RWPE1 (cell line): ENCODE measurements at places on chromosomes 1 and 21.

- DNase-seq = no peak
Measured at GRCh38 chr1:50416553-50417453, 6.4 kb downstream of the DMRTA2 start.

DNA sequence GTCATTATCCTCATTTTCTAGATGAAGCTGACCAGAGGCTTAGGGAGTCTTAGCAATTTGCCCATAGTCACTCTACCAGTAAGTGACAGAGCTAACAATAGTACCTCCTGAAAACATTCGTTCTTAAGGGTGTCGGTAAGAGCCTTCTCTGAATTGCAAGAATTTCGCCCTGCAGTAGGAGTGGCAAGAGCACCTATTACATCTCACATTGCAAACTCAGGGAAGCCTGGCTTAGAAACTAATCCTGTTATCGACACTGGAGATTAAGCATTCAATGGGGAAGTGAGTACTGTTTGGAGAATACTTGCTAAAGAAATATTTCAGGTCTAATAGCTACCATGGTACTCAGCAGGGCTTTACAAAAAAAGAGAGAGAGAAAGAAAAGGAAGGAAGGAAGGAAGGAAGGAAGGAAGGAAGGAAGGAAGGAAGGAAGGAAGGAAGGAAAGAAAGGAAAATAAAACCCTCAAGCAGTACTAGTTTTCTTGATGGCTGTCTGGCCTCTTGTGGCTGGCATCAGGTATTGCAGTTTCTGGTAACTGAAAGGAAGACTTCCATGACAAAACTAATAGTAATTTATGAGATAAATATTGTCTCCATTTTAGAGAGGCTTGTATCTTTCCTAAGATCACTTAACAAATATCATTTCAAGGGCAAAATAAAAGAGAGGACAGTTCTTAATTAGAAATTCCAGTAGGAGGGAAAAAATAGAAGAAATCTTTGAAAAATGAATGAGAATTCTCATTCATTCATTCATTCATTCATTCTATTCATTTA, 10.4 kb downstream of the C1orf226 start:
- no peak for DNase-seq

GRCh38 chr1:234647758-234648157, 37.8 kb upstream of the IRF2BP2 start:
- peak; percentile 84 for DNase-seq

DNA sequence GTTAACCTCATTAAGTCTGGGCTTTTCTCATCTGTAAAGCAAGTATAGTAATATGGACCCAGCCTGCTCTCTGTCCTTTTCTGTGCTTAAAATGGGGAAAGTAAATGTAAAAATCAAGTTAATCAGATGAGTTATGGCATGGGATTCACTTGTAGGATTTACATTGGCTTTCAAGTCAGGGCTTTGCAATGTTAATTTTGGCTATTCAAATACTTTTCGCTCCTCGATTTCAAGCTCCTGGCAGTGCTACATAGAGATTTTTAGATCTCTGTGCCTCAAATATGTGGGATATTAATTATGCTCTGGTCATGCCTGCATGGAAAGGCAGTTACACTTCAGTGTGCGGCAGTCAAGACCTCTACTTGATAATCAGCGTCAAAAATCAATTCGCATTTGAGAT, 709.8 kb downstream of the LTN1 start:
- no peak for DNase-seq

GRCh38 chr1:160354388-160354985, 11.3 kb downstream of the NCSTN start:
- DNase-seq = no peak

- DNase-seq = no peak
Measured at GRCh38 chr1:97814121-97814520, 106.7 kb downstream of the DPYD start.

GRCh38 chr1:92473781-92474495, 12.8 kb downstream of the GFI1 start:
- DNase-seq = no peak

DNA sequence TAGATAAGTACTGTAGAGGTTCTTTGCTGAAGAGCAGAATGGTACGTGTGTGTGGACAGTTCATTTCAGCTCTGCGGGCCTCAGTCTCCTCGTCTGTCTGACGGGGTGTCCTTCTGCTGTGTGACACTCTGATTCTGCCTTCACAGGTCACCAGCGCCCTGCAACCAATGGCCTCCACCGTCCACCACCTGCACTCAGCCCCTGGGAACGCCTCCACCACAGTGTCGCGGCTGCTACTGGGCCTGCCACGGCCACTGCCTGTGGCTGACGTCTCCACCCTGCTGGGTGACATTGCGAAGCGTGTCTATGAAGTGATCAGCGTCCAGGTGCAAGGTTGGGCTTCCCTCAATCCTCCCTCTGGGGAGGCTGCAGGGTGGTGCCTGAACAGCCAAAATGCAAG, 17.0 kb downstream of the UMODL1 start:
- DNase-seq = no peak

- no peak for DNase-seq
Measured at GRCh38 chr1:71203241-71203640, 122.4 kb upstream of the ZRANB2 start.

- DNase-seq = no peak
Measured at GRCh38 chr1:223364685-223365382, 858 bp upstream of the SUSD4 start.

- no peak for DNase-seq
Measured at GRCh38 chr1:29478879-29479278, 242.6 kb downstream of the PTPRU start.

- no peak for DNase-seq
Measured at GRCh38 chr21:46119637-46120271, 21.8 kb downstream of the COL6A2 start.

GRCh38 chr1:208537198-208537597, 293.0 kb upstream of the PLXNA2 start:
- no peak for DNase-seq

GRCh38 chr1:89980605-89981004, 14.3 kb upstream of the ZNF326 start:
- no peak for DNase-seq

DNA sequence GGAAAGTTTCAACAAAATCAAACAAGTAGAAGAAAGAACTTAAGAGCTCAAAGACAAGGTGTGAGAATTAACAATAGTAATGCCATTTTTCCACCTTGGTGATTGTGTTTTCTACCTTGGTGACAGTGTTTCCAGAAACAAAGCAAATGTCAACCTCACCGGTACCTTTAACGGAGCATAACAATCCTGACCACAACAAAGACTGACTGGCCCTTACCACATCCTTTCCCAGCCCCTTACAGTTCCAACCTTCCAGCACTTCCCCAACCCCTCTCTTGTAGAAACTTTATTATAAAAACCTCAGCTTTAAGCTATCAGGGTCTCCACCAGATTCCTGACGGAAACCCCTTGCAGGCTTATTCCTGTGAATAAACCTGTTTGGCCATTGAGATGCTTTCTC, 16.7 kb downstream of the STYXL2 start:
- DNase-seq = no peak

DNA sequence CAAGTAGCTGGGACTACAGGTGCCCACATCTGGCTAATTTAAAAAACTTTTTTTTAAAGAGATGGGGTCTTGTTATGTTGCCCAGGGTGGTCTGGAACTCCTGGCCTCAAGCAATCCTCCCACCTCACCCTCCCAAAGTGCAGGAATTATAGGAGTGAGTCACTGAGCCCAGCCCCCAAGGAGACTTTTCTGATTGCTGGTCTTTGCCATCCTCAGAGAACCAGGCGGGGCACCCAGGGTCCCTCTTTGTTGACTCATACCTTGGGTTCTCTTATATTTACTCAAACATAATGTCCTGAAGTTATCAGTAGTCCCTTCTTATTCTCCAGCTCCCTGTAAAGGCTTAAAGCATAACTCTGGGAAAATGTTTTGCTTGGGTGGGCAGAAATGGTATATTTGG, 51.1 kb downstream of the KIF26B start:
- DNase-seq = no peak

DNA sequence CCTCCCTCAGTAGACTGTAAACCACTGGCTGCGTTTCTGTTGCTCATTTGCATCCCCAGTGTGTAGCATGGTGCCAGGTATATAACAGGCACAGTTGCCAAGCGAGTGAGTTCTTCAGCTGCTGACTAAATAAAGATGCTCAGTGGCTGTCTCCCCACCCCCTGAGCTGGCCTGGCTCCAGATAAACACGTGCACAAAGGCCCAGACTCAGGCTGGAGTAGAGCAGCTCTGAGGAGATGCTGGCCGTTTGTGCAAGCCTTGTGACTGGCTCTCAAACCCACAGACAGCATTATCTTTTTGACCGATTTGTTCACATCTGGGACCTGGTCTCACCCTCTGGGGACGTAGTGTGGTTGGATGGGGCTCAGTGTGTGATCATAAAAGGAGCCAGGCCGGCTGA, 7.1 kb downstream of the CHRNB2 start:
- DNase-seq = no peak

DNA sequence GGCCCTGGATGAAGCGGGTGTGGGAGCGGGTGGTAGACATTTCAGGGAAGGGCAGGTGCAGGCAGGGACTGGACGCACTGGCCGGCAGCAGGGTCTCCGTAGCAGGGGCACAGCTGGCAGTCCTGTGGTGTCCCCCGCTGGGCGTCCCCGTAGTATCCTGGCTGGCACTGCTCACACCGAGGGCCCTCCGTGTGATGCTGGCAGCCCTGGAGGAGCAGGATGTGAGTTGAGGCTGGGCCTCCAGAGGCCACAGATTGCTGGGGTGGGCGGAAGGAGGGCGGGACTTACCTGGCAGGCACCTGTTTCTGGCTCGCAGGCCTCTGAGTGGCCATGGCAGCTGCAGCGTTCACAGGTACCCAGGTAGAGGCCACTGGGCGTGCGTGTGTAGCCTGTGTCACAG, 62.3 kb downstream of the LDLRAD2 start:
- no peak for DNase-seq

GRCh38 chr1:2472109-2472508, 4.0 kb upstream of the PLCH2 start:
- DNase-seq = no peak

GRCh38 chr1:107443860-107444259, 303.0 kb downstream of the NTNG1 start:
- DNase-seq = no peak

DNA sequence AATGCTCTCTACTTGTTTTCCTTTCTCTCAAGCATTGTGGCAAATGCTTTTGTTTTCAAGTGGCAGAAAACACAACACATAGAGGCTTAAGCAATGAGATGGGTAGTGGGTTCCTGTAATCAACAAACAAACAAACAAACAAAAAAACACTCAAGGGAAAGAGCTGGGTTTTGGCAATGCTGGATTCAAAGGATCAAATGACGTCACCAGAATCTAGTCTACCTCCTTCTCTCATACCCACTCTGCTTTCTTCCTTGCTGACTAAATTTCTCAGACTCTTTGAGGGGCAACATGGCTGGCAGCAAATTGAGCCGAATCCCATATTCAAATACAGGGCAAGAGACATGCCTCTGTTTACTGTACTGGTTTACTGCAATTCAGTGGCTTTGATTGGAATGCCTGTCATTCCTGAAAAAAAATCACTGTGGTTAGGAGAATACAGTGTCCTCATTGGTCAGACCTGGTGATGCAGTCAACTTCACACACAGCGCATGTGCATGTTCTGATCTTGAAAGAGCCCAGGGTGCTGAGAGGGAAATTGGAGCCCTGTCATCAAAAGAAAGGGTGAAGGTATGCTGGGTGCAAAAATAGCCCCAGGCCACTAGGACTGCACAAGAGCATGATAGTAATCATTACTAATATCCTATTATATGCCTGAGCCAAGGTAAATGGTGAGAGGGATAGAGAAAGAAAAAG, 356.2 kb downstream of the KCTD3 start:
- peak; percentile 4 for DNase-seq

- DNase-seq = no peak
Measured at GRCh38 chr1:87689487-87689886, 360.8 kb downstream of the LMO4 start.

DNA sequence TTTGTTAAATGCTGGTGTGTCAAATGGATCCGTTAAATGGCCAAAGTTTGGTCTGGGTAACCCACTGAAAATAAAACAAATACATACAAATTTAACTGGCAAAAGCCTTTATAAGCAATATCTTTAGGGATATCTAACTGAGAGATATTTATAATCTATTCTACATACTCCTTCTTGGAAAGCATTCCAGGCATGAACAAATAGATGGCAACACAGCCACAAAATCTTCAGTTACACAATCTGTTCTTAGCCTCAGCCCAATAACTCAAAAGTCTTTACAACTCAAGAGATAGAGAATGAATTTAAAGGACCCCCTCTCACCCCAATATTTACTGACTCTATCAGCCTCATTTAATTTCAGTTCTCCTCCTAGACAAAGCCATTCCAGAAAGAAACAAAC, 58.7 kb downstream of the NRDC start:
- no peak for DNase-seq

DNA sequence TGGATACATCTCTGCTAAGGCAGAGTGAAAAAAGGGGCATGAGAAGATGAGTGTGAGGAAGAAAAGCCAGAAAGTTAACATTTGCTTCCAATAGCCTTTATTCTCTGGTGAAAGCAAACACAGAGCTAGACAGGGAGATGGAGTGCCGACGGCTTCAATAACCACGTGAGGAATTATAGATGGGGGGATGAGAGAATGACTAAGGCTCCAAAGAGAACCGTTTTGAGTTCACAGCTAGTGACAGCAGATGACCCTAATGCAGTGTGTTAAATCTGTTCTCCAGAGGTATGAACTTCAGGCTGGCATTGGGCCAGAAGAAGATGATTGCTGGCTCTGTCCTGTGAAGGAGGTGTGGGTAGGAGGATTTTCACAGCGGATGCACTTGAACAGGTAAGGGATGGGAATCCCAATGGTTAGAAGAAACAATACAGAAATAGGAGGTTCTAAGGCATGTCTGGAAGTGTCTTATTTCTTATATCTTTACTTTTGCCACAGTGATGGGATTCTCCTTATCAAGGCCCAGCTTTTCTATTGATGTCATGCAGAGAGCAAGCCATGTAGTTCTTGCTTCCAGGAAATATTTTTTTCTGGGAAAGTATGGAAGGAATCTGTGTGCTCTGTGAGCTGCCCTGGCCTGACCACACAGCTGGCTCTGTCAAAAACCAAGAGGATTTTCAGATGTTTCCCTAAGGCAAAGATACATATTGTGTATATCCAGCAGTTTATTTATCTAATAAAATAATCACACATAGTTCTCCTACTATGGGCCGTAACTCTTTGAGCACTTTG, 573.8 kb downstream of the LTN1 start:
- no peak for DNase-seq

DNA sequence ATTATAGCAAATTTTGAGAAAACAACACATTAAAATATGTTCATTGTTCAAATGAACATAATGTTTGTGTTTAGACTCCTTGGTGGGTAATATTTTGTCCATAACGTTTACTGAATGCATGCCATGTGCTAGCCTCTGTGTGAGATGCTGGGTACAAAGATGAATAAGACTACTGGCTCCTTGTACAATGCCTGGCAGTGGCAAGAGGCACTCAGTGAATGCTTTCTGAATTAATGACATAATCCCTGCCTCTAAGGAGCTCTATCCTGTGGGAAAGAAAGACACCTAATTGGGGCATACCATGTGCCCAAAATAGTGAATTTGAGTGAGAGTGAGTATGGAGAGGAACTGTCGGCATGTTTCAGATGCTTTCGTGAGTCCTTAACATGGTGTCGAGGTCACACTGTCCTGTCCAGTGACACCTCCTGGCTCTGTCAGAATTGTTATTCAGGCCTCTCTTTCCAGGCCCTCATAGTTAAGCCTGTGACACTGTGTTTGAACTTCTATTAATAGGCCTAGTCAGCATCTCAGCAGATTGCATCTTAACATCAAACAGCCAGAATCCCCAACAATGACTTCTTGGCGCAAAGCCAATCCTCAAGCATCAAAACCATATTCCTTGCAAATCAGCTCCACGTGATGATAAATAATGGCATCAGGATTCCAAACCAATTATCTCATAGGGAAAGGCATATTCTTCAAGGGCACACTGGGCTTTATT, 32.8 kb upstream of the S1PR1 start:
- DNase-seq = no peak
